Glomerular endothelial cell (primary cell): ENCODE measurements at places on chromosomes 6 and 20. TPM values are rescaled to one million over a fixed set of nuclear protein-coding genes. Genes with fewer than 3 reads are reported as not detected.

GRCh38 chr6:137471497-137471896, 22.7 kb downstream of the OLIG3 start:
- no peak for DNase-seq

- no peak for DNase-seq
These were observed 611 bp downstream of the NFYA start for GRCh38 chr6:41073203-41073967.

The EZR gene
- total RNA-seq, result 108 and 114 TPM in 2 replicates

DNA sequence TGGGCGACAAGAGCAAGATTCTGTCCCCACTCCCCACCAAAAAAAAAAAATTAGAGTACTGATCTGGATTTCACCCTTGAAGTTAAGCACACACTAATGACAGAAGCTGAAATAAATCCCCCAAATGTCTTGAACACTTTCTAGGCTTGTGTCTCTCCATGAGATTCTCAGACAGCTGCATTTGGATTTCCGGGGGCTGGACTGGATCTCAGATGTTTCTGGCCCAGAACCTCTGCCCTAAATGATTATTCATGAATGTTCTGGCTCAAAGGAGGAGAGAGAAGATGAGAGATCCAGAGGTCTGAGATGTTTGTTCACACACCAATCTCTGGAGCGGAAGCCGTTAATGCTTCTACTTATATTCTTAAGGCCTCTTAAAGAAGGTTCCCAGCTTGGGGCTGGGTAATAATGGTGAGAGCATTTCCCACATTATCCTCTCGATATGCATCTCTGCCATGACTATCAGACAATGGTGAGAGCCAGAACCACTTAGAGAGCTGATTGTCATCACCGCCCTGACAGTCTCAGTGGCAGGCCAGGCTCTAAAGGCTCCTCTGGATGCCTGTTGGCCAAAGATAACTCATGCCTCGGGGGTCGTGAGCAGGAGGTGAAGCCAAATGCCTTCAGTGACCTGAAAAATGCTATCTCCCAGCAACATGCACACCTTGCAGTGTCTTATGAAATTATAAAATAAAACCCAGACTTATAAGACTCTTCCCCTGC, 127.9 kb upstream of the AGPAT4 start:
- DNase-seq, result no peak

The TCP11 gene
- total RNA-seq, result 0.41 TPM in 1 of 2 replicates, not detected in the other

The BTNL2 gene
- total RNA-seq, result not detected in 2 replicates

- DNase-seq, result no peak
These were observed 74.6 kb upstream of the BHLHE23 start for GRCh38 chr20:63081351-63081750.

The C20orf204 gene
- total RNA-seq, result 1.2 and 6.8 TPM in 2 replicates

The NRSN1 gene
- total RNA-seq, result not detected in 2 replicates

DNA sequence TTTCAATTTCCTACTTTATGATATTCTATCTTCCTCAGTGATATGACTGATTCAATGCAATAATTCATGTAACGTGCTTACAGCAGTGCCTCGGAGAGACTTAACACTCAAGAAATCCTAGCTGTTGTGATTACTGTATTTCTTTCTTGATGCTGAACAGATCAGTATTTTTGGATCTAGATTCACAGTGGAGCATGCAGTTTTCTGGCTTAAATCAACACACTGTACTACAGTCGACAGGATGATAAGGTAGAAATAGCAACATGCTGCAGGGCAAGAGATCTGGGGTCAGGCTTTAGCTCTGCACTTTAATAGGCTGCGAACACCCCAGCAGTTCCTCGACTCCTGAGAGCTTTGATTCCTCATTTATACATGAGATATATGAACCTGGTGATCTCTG, 161.0 kb downstream of the AIG1 start:
- no peak for DNase-seq

- no peak for DNase-seq
These were observed 52.2 kb upstream of the UNC93A start for GRCh38 chr6:167238694-167239467.

The EEF1E1 gene
- 44.8 and 55.8 TPM in 2 replicates for total RNA-seq

- no peak for DNase-seq
These were observed 31.3 kb upstream of the HEY2 start for GRCh38 chr6:125718109-125718508.

- no peak for DNase-seq
These were observed 122.1 kb upstream of the TRAF3IP2 start for GRCh38 chr6:111727802-111728201.

- DNase-seq, result no peak
These were observed 353.3 kb downstream of the HACE1 start for GRCh38 chr6:104506429-104506828.

The LTB gene
- total RNA-seq, result 16.5 and 41.8 TPM in 2 replicates

GRCh38 chr6:13655700-13656099, 40.6 kb downstream of the NOL7 start:
- DNase-seq, result no peak

The CST5 gene
- not detected in 2 replicates for total RNA-seq

The TFAP2D gene
- total RNA-seq, result not detected in 2 replicates

The AGER gene
- 0.19 and 6.1 TPM in 2 replicates for total RNA-seq

GRCh38 chr20:2907519-2907918, 34.2 kb downstream of the PTPRA start:
- no peak for DNase-seq

GRCh38 chr6:167093922-167094432, 28.9 kb upstream of the CCR6 start:
- DNase-seq, result no peak

The CABLES2 gene
- 7.8 and 9.6 TPM in 2 replicates for total RNA-seq

DNA sequence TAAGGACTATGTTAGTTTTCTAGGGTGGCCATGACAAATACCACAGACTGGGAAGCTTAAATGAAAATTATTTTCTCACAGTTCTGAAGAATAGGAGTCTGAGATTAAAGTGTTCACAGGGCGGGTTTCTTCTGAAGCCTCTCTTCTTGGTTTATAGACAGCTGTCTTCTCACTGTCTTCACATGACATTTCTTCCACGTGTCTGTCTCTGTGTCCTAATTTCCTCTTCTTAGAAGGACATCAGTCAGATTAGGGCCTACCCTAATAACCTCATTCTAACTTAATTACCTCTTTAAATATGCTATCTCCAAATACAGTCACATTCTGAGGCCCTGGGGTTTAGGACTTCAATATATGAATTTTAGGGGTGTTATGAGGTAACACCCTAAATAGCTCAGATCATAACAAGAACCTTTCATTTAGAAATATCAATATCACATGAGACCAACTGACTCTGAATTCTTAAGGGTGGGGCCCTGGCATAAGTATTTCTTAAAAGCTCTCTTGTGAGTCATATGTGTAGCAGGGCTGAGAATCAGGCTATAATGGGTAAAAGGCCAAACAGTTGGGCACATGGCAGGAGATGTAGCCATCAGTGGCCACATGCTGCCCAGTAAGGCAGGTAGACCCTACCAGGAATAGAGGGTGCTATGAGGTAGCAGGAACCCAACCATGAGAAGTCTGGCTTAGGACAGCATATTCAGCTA, 62.0 kb upstream of the TENT5A start:
- no peak for DNase-seq

- DNase-seq, result no peak
These were observed 60.3 kb downstream of the ME1 start for GRCh38 chr6:83370567-83370966.

- DNase-seq, result no peak
These were observed 5.1 kb upstream of the FAM50B start for GRCh38 chr6:3844097-3844463.

The LY6G5C gene
- 3.7 and 4.1 TPM in 2 replicates for total RNA-seq

GRCh38 chr20:2338411-2339066, 42.2 kb upstream of the TGM6 start:
- DNase-seq, result no peak

DNA sequence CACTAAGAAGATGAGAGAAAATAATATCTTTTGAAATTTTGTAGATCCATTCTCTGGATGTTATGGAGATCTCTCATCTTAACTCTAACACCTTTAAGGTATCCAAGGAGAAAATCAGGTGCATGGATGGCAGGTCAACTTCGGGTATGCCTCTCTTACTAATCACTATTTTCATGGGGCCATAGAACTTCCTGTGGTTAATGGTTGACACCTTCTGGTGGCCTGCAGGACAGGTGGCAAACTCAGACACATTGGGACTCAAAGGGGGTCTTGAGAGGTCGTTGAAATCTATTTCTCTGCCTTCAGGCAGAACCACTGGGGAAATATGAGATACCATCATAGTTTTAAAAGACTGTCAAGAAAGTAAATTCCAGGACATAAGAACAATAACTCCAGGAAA, 76.5 kb downstream of the ADAT2 start:
- DNase-seq, result no peak

The ARMH2 gene
- not detected in 2 replicates for total RNA-seq

The TPX2 gene
- 16.1 and 31.0 TPM in 2 replicates for total RNA-seq

GRCh38 chr6:3610206-3610605, 141.3 kb downstream of the PXDC1 start:
- DNase-seq, result no peak

The TNF gene
- total RNA-seq, result 0.88 and 4.4 TPM in 2 replicates

GRCh38 chr6:56725254-56725653, 82.6 kb upstream of the DST start:
- no peak for DNase-seq

DNA sequence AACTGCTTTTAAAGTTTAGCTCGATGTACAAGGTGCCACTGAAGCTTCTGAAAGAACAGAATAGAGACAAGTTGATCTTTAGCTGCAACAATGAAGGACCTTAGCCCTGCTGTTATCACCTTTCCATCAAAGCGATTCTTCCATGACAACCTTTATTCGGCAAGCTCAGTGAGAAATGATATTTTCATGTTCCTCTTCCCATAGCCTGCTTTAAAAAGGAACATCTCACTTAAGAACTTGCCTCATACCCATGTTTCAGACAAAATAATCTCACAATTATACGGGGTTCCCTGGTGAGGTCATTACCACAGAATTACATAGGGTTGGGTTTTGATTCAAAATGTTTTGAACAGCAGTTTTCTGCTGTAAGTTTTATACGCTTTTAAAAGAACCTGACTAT, 264.2 kb downstream of the THBS2 start:
- DNase-seq, result no peak

The BTN1A1 gene
- not detected in 2 replicates for total RNA-seq

The CRISP2 gene
- total RNA-seq, result not detected in 2 replicates

DNA sequence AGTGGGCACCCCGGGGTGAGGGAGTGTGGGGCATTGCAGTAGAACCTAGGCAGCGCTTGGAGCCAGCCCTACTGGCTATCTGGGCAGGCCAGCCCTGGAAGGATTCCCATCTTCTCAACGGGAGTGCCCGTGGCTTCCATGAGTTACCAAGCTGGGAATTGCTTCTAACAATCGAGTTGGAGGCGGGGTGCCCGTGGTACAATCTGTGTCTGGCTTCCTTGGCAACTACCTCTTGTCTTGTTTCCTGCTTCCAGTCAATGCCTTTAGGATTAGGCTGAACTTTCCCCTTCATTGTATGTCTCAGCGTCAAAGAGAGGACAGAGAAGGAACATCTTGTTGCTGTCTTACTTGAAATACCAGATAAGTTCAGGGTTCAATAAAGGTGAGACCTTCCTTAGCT, 33.3 kb downstream of the PPP1R14C start:
- DNase-seq, result no peak
